ENCODE measurements at places on chromosomes 5 and 9.

DNA sequence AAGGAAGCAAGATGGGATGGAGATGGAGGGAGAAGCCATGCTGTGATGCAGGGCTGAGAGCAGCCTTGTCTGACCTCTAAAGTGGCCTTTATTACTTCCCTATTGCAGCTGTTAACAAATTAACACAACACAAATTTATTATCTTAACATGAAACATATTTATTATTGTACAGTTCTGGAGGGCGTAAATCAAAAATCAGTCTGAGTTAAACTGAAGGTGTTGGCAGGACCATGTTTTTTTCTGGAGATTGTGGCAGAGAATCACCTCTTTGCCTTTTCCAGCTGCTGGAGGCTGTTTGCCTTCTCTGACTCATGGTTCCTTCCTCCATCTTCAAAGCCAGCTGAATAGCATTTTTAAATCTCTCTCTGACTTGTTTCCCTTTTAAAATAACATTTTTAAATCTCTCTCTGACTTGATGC lies 7.2 kb upstream of the MCC start:
- DNase-seq = no peak

DNA sequence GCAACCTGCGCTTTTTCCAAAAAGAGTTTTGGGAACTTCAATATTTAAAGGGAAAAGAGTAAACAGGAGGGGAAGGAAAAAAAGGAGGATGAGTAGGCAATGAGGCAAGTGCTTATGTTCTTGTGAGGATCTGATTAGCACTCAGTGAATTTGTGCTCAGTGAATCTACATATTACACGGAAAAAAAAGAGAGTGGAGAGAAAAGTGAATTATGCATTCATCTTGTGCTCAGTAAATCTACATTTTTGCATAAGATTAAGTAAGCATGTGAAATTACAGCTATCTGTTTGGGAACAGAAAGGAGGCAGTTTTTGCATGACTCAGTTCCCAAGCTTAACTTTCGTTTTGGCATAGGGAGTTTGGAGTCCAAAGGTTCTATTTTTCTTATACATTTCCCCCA lies 170.1 kb downstream of the CDH10 start:
- DNase-seq = no peak

- DNase-seq = no peak
Measured at GRCh38 chr9:26744191-26744965, 148.2 kb downstream of the CAAP1 start.

- peak; percentile 17 for DNase-seq
Measured at GRCh38 chr5:124951661-124952060, 205.2 kb upstream of the ZNF608 start.

DNA sequence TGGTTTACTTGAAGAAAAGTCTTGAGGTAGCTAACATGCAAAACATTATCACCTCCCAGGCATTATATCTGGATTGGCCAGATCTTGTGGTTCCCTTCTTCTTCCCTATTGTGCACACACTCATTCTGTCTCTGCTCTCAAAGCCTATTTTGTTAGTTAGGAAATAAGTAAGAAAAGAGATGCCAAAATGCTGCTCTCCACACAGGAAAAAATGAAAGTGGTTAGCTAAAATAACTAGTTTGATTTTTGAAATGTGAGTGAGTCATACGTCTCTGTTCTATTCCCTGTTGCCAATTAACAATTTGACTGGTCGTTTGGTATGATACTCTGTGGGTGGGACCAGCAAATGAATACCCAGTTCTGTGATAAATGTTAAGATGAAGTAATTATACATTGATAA lies 28.1 kb downstream of the LMNB1 start:
- no peak for DNase-seq

- DNase-seq = no peak
Measured at GRCh38 chr9:102273952-102274351, 535.5 kb upstream of the GRIN3A start.

DNA sequence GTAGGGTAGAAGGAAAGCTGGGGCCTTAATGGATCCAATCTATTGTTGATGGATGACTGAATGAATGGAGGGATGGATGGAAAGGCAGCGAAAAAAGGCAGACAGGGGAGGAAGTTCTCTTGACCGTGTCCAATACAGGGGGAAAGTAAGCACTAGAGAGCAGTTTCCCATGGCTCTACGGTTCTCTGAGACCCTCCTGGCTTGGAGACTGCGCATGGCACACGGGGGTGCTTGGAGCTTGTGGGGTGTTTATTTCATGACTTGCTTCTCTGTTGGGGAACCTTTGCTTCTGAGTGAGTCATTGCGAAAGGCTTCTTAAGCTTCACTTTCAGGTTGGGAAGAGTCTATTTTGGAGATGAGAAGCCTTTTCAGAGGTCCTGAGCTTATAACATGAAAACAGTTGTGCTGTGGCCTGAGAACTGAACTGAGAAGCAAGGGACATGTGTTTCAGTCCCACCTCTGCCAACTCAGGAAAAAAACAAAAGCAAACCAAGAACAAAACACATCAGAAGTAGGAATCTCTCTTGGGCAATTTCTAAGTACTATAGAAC lies 12.8 kb upstream of the TEX48 start:
- no peak for DNase-seq

- DNase-seq = no peak
Measured at GRCh38 chr9:33221568-33221884, 18.4 kb upstream of the SPINK4 start.

DNA sequence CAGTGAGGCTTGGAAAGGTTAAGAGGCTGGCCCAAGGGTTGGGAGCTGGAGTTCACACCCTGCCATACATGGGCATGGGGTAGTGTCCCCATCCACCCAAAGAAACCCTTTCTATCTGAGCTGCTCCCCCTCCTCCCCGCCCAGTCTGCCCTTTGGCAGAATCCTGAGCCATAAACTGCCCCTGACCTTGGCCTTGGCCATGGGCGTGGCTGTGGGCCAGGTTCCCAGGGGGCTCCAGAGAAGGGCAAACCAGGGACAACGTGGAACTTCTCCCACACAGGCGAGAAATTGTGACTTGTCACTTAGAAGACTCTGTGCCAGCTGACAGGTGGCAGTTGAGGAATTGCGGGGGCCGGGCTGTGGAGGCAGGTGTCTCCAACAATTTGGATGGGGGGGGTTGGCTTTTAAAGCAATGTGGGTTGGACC lies 4.8 kb downstream of the FAM78A start:
- DNase-seq = no peak

Data from GM19239 (cell line).